ENCODE measurements at places on chromosomes 2 and 18.

DNA sequence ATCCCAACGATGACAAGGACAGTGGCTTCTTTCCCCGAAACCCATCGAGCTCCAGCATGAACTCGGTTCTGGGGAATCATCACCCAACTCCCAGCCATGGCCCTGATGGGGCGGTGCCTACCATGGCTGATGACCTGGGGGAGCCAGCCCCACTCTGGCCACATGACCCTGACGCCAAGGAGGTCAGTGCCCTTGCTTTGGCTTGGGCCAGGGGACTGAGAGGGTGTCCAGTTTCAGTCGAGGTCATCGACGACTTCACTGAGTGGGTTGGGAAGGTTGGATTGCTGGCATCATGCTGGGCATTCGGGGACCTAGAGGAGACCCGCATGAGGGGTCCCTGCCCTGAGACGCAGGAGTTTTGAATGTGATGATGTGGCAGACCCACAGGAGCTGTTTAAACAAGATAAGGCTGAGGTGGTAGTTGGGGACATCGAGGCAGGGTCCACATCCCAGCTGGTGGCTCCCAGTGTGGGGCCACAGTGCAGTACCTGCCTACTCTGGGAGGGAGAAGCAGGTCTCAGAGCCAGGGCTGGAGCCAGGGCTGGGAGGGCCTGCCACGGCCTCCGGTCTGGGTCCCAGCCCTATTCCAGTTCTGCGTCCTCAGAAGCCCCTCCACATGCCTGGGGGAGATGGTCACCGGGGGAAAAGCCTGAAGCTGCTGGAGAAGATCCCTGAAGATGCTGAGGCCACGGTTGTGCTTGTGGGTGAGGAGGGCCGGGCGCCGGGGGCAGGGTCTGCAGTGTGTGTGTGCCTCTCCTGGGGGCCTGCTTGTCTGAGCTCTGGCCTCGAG is 6.0 kb downstream of the SLC4A3 start:
- no peak for ATAC-seq

- no peak for ATAC-seq
Measured at GRCh38 chr2:101574622-101575021, 99.7 kb upstream of the RFX8 start.

GRCh38 chr2:23367760-23368159 is 17.2 kb upstream of the KLHL29 start:
- no peak for ATAC-seq

DNA sequence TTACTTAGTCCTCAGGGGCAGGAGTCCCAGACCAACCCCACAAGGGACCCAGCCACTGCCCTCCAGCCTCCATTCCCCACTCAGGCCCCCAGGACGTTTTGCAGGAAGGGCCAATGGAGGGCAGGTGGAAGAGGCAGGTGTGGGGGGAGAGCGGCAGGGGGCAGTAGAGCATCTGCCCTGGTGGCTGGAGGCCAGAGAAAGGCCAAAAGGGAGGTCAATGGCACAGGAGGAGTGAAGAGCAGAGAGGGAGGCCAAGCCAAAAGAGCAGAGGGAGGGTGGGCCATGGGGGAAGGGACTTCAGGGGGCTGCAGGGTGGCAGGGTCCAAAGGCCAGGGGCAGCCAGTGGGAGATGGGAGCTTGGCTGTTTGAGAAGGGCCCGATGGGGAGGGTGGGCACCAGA is 17.3 kb upstream of the GPR55 start:
- ATAC-seq = no peak

GRCh38 chr18:44133483-44133882 is 547.2 kb upstream of the SETBP1 start:
- ATAC-seq = no peak

GRCh38 chr18:21049306-21049705 is 62.3 kb downstream of the ROCK1 start:
- ATAC-seq = no peak

DNA sequence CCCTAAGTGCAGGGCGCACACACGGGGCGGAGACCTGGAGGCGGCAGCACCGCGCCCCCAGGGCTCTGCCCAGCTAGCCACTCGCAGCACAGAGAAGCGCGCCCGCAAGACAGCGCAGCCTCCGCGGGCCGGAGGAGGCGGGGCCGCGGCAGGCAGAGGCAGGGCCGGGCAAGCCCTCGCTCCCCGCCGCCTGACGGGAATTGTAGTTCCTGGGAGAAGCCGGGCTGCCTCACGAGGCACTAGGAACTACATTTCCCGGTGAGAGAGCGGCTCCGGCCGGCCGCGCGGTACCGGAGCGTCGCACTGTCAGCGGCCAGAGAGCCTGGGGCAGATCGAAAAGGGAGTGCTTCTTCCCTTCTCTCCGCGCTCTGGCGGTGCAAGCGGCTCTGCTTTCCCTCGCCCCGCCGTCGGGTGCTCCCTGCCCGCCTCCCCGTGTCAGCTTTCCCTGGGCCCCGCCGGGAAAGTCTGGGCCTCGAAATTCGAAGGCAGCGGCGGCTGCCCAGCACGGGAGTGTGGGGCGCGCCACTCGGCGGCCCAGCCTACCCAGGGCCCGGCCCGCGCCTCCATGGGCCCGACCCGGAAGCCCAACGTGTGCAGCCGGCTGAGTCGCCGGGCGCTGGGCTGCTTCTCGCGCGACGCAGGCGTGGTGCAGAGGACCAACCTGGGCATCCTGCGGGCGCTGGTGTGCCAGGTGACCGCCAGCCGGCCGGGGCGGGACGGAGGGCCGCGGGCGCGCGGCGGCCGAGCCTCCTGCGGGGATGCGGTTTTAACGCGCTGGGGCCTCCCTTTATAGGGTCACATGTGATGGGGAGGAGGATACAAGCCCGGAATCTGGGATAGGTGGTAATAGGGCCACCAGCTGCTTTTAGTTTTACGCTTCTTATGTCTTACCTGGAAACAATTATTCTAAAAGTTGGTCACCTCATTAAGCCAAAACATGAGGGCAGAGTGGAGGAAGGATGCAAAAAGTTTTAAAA is at the start of gene DCAF17:
DCAF17 (plus strand) TSS at position 214 of the 977 bp plus-strand sequence; CDS start at position 566, 352 bp downstream.
- peak; percentile 98 for ATAC-seq

- ATAC-seq = no peak
Measured at GRCh38 chr2:55108456-55109160, 58.4 kb upstream of the RTN4 start.

DNA sequence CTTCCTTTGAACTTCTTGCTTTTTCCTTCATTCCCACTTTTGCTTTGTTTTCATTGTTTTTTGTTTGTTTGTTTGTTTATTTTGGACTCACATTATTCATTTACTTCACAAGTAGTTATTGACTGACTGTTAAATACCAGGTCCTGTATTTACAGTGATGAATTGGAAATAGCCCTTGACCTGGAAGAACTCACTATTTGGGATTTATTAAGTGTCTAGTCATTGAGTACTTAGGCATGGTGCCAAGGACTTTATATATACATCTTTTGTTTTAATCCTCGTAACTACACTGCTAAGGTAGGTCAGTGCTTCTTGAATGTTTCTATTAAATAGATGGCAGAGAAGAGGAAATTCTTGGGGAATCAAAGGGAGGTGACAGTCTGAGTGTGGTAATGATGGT is 11.1 kb downstream of the SPOPL start:
- no peak for ATAC-seq

GRCh38 chr2:223508372-223508771 is 93.8 kb downstream of the SCG2 start:
- ATAC-seq = no peak

DNA sequence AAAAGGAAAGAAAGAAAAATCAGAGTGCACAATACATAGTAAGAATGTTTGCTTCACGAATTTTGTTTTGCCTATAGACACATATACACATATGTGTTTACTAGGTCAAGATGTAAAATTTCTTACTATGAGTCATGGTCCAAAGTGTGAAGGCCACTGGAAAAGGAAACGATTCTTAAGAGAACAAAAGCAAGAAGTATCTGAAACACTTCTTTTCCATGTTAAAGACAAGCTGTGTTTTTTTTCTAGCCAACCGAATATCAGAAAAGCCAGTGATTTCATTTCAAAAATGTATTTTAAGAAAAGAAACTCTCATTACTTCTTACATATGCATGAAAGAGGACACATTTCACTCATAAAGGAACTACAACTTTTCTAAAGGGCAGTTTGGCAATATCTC is 24.9 kb downstream of the PECR start:
- ATAC-seq = no peak

- no peak for ATAC-seq
Measured at GRCh38 chr2:12163866-12164265, 417.4 kb downstream of the LPIN1 start.

GRCh38 chr2:7627583-7627982 is 710.4 kb downstream of the RNF144A start:
- ATAC-seq = no peak

- no peak for ATAC-seq
Measured at GRCh38 chr2:142617461-142617860, 260.0 kb upstream of the KYNU start.

DNA sequence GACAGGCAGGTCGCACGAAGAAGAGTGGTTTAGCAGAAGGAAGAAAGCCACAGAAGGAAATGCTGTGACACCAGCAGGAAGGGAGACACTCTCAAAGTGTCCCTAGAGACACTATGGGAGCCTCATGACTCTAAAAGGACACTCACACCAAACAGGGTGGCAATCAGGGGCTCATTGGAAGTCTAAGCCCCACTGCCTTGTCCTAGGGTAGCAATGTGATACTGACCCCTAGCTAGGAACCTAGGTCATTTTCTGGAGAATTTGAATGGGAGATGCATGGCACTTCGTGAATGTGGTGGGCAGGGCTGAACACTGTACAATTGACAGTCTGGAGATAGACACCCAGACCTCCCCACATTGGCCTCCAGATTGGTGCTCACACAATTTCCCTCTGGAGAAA is 385.0 kb downstream of the EIPR1 start:
- no peak for ATAC-seq

GRCh38 chr18:14914771-14915170 is 166.8 kb downstream of the ANKRD30B start:
- ATAC-seq = no peak

DNA sequence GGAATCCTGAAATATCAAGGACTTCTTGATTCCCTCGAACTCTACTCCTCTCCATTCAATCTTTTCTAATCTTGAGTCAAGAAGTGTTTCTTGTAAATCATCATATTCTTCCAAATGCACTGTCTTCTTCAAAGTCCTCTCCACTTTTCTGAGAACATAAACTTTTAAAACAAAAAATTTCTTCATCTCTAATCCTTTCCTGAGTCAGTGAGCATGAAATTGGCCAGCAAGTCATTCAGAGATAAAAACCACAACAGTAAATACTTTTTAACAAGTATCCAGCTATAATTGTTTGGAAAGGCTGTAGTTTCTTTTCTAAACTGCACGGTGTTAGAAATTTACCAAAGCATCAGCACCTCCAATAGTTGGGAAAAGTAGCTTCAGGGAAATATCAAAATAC is 312.6 kb upstream of the GALNT5 start:
- ATAC-seq = no peak

DNA sequence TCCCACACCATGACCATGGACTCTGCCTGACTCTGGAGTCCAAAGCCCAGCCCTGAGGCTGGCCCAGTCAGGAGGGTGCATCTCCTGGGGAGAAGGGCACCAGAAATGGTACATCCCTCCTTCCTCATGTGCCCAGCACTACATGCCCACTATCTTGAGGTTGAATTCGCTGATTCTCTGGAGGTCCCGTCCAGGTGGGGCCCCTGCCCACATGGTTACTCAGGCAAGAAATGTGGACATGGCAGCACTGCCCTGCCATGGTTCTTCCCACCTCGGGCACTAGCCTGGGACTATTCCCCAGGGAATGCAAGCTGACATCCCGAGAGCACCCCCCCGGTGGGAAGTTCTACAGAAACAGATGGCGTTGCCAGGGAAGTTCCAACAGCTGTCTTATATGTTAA is 15.3 kb upstream of the HES6 start:
- no peak for ATAC-seq

- no peak for ATAC-seq
Measured at GRCh38 chr2:17583646-17584045, 43.1 kb downstream of the VSNL1 start.

DNA sequence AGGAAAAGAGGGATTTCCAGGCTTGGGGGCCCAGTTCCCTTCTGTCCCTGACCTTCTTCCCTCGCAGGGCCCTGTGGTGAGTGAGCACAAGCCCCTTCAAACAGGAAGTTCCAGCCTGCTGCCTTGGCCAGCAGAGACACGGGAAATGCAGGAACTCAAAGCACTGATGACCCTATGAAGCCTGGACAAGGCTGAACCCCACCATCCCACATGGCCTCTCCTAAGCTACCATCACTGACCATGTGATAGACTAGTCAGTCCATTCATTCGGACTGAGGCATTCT is 196.4 kb downstream of the TNS1 start:
- no peak for ATAC-seq

GRCh38 chr2:140627136-140627535 is 1503.7 kb downstream of the LRP1B start:
- no peak for ATAC-seq

GRCh38 chr2:9656270-9656766 is 25.5 kb upstream of the YWHAQ start:
- ATAC-seq = peak; percentile 94

- ATAC-seq = no peak
Measured at GRCh38 chr2:202432776-202433175, 56.6 kb downstream of the BMPR2 start.

- ATAC-seq = no peak
Measured at GRCh38 chr2:129763966-129764365, 215.5 kb upstream of the RAB6C start.

DNA sequence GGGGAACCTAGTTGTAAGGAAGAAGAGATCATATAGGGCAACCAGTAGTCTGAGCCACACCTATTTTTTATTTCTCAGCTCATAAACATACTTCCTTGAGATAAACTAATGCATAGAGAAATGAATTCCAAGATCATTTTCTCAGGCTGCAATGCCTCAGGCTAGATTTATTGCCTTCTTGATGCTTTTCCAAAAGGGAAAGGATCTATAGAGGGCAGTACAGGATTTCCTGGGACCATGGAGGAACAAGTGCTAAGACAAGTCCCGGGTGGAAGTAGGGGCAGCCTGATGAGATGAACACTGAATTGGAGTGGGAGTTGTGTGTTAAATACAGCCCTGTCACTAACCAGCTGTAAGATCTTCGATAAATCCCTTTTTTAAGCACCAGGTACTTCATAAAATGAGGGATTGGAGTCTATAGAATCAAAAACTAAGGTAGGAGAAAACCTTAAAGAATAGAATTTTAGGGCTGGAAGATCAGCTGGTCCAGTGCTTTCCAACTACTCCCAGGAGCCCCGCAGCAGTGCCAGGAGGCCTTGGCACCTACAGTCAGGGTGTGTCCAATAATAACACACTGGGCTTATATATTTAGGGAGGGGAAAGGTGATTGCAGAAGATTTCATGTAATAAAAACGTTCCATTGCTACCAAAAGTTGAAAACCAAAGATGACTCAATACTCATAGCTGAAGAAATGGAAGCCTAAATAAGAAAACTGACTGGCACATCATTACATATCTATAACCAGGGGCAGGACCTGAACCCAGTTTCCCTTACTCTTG is 58.1 kb downstream of the SERTAD2 start:
- no peak for ATAC-seq

GRCh38 chr18:6281874-6282273 is 132.8 kb downstream of the L3MBTL4 start:
- ATAC-seq = no peak

GRCh38 chr2:113875135-113875534 is 14.8 kb upstream of the ACTR3 start:
- ATAC-seq = no peak

- no peak for ATAC-seq
Measured at GRCh38 chr18:63604791-63605567, 17.8 kb downstream of the SERPINB13 start.

- ATAC-seq = no peak
Measured at GRCh38 chr18:64659196-64659595, 510.3 kb upstream of the LINC00305 start.

Data from stimulated activated memory B cell treated with anti-CD40 and anti-IgM and Interleukin-4, amounts not matched to agents 10 μg/mL and 1 μg/mL and 100 μg/mL, for 72 hours (primary cell).